ENCODE measurements at places on chromosomes 7 and 10.

GRCh38 chr7:74424291-74424880 lies 29.3 kb upstream of the GTF2IRD1 start:
- DNase-seq: no peak

GRCh38 chr7:139915864-139916716 lies 87.0 kb downstream of the TBXAS1 start:
- DNase-seq: peak; percentile 34

- DNase-seq: peak; percentile 30
Measured at GRCh38 chr7:151018421-151019129, 5.7 kb downstream of the ATG9B start.

DNA sequence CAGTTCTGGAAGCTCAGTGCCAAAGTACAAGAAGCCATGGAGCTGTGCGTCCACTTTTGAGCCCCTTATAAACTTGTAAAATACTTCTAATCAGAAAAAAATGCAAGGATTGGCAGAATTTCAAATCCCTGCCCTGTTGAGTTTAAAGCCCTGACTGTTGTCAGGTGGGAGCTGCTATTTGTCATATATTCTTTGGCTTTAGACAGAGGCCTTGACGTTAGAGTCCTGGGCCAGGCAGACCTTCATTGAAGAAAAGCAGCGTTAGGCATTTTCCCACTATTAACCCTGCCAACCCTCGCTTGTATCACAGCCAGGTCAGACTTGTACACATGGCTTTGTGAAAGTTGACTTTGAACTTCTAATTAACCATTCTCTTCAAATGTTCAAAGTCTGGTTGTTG lies 155.4 kb downstream of the TWIST1 start:
- DNase-seq: no peak

GRCh38 chr10:29841724-29842649 lies 207.2 kb upstream of the SVIL start:
- DNase-seq: no peak

DNA sequence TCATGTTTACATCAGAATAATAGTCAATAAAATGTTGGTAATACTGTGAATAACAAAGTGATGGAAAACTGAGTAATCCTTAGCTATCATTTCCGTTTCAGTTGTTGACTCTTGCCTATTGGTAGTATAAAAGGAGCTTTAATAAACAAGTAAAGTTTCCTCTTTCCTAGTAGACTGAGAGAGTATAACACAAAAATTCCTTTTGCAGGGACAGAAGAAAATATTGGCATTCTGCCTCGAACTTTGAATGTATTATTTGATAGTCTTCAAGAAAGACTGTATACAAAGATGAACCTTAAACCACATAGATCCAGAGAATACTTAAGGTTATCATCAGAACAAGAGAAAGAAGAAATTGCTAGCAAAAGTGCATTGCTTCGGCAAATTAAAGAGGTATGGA lies 9.4 kb downstream of the KIF20B start:
- no peak for DNase-seq

- DNase-seq: no peak
Measured at GRCh38 chr10:70832852-70833528, 17.2 kb downstream of the SGPL1 start.

DNA sequence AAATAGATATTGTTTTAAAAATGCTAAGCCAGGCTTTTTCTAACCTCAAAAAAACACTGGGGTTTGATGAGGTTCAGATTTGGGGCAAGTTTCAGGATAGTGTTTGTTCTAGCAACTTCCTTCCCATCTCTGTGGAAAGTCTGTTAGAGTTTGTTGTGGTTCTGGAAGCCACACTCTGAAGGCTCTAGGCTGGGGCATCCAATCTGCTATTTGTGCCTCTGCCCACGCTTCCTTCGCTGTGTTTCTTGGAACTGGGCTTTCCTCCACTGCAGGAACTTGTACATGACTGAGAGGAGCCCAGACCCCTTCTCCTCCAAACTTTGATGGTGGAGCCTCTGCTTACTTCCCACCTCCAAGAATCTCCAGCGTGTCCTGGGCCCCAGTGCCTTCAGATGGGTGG lies 108.5 kb upstream of the SLC25A13 start:
- DNase-seq: no peak

DNA sequence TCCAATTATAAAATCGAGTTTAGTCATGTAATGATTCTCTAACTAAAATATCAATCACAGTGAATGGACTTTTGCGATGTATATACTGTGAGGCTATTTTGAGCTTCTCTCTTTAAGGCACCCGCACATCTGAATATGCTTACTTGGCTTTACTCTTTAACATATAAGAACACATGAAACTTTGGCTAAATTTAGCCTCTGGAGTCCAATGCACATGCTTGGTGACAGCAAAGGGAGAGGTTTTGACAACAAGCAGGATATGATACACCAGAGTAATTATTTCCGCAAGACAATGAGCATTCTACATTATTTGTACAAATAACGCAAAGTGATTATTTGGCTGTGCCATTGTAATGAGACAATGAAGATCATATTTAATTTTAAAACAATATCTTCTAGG lies 72.4 kb downstream of the ARID5B start:
- no peak for DNase-seq

DNA sequence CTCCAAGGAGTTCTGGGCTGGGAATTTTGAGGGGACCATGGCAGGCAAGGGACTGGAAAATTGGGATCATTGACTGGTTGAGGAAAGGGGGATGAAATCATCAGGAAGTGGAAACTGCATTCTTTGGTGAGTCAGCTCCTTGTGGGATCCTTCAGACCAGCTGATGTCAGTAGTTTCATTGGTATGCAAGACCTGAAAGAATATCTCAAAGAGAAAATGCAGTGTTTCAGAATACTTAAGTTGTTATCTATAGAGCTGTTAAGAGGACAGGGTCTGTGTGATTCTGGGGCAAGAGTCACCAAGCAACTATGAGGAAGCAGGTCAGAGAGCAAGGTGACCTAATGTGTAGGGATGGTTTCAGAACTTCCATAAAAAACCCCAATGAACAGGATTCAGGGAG lies 595.9 kb upstream of the AUTS2 start:
- no peak for DNase-seq

DNA sequence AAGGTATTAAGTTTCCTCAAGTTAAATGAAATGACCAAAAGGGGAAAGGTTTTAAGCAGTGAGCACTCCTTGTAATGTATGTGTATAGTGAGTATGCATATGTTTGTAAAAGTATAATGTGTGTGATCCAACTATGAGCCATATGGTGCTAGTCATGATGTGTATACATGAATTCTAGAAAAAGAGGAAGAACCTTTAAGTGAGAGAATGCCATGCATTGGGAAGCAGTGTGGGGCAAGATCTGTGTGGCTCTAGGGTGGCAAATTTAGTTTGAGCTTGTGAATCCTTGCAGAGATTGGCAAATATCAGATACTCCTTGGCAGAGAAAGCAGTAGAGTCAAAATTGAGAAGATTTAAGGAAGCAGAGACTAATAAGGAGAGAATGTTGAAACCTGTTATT lies 435.0 kb downstream of the AUTS2 start:
- no peak for DNase-seq

DNA sequence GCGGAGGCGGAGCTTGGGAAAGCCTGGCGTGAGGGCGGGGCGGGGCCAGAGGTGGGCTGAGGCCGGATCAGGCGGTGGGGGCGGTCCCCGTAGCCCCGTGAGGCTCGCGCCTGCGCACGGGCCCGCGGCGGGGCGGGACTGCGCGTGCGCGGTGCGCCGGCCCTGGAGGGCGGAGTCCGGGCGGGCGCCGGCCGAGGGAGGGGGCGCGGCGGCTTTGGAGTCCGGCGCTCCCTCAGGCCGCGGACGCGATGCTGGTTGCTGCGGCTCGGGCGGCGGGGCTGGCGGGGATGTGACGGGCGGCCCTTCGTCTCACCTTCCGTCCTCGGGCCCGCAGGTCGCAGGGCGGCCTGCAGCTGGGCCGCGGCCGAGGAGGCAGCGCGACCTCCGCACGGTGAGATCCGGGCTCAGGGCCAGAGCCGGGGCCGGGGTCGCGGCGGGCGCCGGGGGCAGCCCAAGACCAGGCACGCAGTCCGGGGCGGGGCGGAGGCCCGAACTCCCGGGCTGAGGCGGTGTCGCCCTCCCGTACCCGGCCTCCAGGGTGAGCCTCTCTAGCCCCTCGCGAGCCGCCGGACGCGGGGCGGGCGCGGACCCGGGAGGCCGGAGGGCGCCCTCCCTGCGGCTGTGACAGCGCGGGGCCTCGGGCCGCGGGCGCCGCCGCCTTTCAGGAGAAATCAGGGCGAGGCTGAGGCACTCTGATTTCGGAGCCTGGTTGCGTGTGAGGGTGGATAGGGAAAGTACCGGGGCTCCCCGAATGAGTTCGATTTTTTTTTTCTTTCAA lies at the start of gene CCSER2:
TSS of gene CCSER2 (plus strand) at position 172 of the 778 bp plus-strand sequence. CDS start 42,464 bp downstream, outside the sequence.
- DNase-seq: peak; percentile 87

GRCh38 chr10:48506147-48506917 lies 98.5 kb downstream of the ARHGAP22 start:
- no peak for DNase-seq

- no peak for DNase-seq
Measured at GRCh38 chr7:17524746-17525145, 226.3 kb downstream of the AHR start.

- no peak for DNase-seq
Measured at GRCh38 chr7:40965774-40966173, 737.1 kb downstream of the INHBA start.

- DNase-seq: no peak
Measured at GRCh38 chr7:29749701-29750321, 56.5 kb upstream of the WIPF3 start.

DNA sequence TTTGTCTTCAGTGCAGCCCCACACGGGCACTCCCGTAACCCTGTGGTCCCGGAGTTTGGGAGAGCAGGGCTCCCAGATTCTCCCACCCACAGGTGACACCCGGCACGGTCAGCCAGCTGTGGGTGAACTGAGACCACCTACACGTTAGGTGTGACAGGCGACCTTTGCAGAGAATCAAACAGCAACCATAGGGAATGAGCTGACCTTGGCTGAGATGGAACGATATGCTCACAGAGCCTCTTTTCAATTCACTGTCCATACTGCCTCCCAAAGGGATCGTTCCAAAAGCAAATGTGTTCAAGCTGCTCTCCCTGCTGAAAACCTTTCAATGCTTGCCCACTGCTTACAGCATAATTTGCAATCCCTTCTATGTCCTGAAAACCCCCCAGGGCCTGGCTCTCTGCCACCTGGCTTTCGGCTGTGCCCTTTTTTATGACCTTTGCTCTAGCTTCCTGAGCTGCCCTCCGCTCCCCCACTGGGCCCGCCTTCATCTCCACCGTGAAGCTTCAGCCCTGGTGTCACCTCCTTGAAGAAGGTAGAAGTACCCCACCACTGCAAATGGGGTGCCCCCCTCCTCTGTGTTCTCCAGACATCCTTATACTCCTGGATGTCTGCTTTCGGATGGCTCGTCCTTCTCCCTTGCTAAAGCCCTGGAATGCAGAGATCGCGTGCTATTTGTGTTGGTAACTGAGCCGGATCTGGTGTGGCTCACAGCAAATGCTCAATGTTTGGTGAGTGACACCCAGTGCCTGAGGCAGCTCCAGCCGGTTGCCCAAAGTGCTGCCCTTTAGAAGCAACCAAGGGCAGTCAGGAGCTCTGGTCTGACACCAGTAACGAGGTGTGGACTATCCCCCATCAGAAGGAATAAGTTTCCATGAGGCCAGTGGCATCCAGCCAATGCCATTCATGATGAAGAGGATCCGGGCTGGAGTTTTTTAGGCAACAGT lies 90.4 kb downstream of the KIAA1549 start:
- DNase-seq: no peak

DNA sequence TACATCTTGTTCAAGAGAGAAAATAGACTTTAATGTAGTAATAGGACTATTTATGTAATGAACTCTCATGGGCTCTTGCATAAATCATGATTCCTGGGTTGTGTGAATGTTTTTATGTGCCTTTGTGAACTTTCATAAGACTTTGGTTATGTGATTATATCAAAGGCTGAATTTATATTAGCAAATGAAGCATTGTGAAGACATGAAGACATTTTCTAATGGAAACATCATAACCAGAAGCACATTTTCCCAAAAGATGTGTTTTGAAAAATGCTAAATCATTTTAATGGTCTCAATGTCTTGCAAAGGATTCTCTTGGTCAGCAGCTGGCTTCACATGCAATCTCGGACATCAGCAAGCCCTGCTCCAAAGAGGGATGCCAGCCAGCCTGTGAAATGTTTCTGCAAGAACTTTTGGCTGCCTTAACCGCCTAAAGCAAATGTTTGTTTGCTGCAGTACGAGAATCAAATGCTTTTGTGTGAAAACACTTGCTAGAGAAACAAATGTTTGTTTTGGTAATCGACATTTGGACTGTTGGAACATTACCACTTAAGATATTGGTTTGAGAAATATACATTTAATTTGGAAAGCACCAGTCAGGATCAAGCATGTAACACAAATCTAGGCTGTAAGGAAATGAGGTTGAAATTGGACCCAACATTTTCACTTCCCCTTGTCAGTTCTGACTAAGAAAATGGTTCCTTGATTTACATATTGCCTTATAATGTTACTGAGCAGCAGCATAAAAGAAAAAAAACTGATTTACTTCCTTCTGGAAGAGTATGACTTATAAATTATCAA lies 102.1 kb downstream of the RTKN2 start:
- DNase-seq: no peak

DNA sequence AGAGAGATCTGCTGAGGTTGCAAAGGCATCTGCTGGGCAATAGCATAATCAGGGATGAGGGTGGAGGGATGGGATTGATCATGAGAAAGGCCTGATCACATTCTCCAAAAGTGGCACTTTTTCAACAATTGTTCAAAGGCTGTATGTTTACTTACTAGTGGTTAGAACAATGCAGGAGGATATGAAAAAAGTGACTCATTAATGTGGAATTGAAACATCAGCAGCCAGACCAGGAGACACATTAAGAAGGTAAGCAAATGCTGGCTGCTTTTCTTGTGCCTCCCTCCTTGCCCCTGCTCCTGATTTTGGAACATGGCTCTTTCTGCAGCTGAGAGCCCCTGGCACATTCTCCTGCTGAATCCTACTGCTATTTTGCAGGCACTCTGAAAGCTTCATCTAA lies 63.5 kb downstream of the FAM204A start:
- no peak for DNase-seq

DNA sequence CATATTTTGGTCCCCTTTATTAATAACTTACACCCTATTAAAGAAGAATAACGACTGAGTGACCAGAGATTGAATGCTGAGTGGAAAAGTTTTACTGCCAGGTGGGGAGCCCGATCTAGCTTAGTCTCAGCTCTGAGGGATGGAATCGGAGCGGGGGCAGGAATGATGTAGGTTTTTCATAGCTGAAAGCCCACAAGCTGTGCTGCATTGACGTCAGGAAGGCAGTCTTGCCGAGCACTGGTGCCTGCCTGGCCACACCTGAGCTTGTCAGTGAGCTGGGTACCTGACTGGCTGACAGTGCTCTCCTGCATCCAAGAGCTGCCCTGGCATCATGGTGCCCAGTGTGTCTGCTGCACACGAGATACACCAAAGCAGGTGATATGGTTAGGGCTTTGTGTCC lies 34.8 kb downstream of the GRK5 start:
- DNase-seq: no peak

- DNase-seq: no peak
Measured at GRCh38 chr7:141286522-141286921, 212.7 kb downstream of the TMEM178B start.

- no peak for DNase-seq
Measured at GRCh38 chr10:17422931-17423330, 31.5 kb downstream of the ST8SIA6 start.

GRCh38 chr7:72038022-72038732 lies 374.0 kb downstream of the CALN1 start:
- no peak for DNase-seq

GRCh38 chr10:116931806-116932205 lies 73.2 kb downstream of the SHTN1 start:
- DNase-seq: no peak

All from activated effector memory CD4-positive, alpha-beta T cell treated with Interleukin-2 at 50 U/mL for 16 hours (primary cell).